ENCODE measurements at places on chromosomes 6 and 20.

- DNase-seq: no peak
Measured at GRCh38 chr6:152091851-152092341, 284.4 kb downstream of the ESR1 start.

DNA sequence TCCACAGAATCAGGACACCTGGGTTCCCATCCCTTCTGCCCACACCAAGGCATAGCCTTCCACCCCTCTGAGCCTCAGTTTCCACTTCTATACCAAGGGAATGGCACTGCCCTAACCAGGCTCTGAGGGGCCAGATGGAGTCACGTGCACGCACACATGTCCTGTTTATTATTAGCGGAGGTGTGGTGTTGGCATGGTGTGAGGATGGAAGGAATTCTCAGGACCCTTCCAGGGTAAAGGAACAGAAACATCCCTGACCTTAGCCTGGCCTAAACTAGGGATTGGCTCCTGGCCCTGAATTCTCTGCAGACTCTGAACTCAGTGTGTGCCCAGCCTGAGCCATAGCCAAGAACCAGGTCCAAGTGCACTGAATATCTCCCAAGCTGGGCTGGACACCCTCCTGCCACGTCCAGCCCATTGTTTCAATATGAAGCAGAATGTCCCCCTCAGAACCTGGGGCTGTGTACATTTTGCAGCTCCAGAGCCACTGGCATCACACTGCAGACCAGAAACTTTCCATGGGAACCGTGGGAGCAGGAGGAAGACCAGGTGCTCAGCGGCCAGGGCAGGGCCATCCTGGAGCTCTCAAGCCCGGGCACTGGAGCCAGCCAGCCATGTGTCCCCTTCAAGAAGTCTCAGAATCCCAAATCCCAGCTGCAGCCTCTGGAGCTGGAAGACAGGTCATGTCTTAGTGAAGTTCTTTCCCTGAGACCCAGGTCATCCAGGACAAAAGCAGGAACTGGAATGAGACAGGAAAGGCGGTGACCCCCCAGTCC lies 208.4 kb downstream of the ANKRD60 start:
- no peak for DNase-seq

- no peak for DNase-seq
Measured at GRCh38 chr20:60371384-60371783, 413.2 kb downstream of the CDH26 start.

DNA sequence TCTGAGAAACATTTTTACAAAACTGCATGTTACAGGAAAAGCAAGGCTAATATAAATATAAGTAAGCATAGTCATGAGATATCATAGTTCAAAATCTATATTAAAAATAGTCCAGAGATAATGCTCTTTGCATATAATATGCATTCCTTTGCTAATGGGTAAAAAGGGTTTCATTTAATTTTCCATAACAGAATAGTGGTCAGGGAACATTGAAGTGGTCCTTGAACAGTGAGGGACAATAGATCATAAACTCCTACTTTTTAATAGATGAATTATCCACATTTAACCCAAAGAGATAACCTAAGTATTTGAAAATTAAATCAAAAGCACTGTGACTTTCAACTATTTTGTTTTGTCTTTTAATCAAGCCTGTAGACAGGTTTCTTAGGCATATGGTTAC lies 243.1 kb upstream of the ADGRB3 start:
- DNase-seq: no peak

- DNase-seq: no peak
Measured at GRCh38 chr6:85490516-85491248, 40.8 kb downstream of the NT5E start.

GRCh38 chr20:32205843-32206759 lies 1.4 kb downstream of the PLAGL2 start:
- DNase-seq: peak; percentile 11

- DNase-seq: no peak
Measured at GRCh38 chr20:35907017-35907701, 47.1 kb downstream of the SCAND1 start.

- DNase-seq: peak; percentile 17
Measured at GRCh38 chr20:53224851-53225250, 252.7 kb downstream of the TSHZ2 start.

GRCh38 chr20:49907405-49908257 lies 7.7 kb downstream of the SPATA2 start:
- no peak for DNase-seq

DNA sequence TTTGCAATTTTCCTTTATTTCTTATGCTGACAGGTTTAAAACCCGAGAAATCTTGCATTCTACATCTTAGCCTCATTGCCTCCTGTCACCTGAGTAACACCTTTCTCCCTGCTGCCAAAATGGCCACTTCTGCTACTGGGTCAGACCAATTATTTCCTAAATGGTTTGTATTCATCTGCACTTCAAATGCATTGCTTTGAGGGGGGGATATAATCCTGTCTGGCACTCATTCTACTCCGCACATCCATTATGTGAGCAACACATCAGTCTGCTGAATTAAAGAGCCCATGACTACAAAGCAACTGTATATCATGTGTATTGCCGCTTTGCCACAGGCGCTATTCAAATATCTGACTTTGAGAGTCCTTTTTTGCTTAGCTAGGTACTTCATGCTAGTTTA lies 141.6 kb upstream of the TSHZ2 start:
- DNase-seq: no peak

All from RPMI8226 (cell line).